ENCODE measurements at places on chromosomes 7 and 10.

- DNase-seq: no peak
Observed at GRCh38 chr7:152366662-152367061, 69.1 kb downstream of the KMT2C start.

- no peak for DNase-seq
Observed at GRCh38 chr10:131746241-131746711, 154.5 kb upstream of the PPP2R2D start.

DNA sequence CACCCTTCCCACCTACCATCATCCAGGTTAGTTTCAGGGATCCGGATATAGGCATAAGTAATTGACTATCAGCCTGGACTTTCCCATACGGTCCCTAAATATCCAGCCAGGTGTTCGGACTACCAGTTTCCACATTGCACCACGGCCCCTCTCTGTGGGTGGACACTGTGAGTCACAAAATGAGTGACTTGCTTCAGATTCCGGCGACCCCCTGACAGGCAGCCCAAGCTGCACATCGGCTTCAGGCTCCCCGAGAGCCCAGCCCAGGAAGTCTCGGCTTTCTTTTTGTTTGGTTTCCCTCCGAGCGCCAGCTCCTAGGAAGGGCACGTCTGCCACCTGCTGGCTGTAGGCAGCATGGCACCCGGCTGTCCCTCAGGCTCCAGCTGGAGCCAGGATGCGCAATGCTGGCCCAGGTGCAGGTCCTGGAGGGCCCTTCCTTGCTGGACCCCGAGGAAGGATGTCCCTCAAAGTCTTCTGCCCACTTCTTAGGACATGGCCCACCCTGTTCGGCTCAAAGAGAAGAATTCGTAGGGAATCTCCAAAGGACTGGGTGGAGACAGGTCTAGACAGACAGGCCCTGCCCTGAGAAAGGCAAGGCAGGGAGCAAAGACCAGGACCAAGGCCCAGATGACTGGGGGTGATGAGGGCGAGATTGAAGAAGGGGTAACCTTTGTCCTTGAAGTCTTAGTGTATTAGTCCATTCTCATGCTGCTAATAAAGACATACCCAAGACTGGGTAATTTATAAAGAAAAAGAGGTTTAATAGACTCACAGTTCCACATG, 10.6 kb downstream of the HABP2 start:
- peak; percentile 69 for DNase-seq

GRCh38 chr10:132868995-132869394, 73.4 kb downstream of the CFAP46 start:
- no peak for DNase-seq

- no peak for DNase-seq
Observed at GRCh38 chr7:5452937-5453540, 29.4 kb upstream of the TNRC18 start.

DNA sequence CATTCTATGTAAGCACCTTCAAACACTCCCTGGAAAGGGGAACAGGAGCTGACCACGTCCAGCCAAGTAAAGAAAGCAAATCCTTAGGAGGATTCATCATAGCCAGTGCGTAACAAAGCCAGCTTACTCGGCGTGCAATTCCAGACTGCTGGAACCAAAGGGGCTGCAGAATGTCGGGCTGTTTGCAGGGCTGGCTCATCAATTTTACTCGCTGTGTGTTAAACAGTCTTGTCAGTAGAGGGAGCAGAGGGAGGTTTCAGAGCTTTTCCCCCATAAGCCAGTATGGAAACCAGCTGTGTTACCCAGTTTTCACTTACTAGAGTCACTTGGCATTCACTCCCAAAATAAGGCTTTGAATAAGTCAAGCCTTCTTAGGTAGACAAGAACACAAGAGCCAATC, 127.1 kb downstream of the KMT2E start:
- DNase-seq: no peak

DNA sequence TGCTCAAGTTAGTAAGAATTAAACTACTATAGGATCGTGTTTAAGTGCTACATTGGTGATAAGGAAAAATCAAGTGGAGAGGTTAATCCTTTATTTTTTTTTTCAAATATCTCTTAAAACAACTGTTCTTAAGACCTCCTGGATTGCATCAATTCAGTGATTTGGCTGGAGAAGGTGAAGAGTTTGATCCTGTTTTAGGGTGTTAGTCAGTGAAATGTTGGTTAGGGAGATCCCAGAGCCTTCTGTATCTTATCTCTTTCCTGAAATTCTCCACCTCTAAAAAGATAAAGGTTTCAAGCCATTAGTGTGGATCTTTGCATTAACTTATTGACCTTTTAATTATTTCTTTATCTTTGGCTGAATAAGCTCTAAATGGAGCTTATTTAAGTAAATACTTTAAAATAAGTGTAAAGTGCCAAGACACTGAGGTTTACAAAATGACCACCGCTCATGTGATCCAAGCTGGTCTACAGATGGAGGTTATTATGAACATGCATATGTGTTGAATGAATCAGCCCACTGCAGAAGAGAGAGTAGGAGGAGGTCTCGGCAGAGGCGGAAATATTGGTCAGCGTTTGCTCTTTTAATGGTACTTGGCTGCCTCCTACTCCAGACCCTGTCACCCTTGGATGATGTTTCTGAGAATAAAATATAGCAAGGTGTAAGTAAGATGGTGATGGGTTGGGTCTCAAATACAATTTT, 51.8 kb upstream of the BMPER start:
- no peak for DNase-seq

- DNase-seq: no peak
Observed at GRCh38 chr10:20970708-20971107, 73.6 kb upstream of the NEBL start.

DNA sequence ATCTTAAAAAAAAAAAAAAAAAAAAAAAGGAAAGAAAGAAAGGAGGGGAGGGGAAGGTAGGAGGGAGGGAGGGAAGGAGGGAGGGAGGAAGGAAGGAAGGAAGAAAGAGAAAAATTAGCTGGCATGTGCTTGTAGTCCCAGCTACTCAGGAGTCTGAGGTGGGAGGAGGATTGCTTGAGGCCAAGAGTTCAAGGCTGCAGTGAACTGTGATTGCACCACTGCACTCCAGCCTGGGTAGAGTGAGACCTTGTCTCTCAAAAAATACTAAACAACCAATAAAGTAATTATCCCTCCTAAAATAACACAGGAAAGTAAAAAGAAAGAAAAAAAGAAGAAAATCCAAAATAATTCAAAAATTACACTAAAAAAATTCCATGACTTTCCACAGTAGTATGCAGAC, 13.8 kb upstream of the NRF1 start:
- DNase-seq: no peak

GRCh38 chr10:113562704-113563103, 9.9 kb downstream of the HABP2 start:
- no peak for DNase-seq

DNA sequence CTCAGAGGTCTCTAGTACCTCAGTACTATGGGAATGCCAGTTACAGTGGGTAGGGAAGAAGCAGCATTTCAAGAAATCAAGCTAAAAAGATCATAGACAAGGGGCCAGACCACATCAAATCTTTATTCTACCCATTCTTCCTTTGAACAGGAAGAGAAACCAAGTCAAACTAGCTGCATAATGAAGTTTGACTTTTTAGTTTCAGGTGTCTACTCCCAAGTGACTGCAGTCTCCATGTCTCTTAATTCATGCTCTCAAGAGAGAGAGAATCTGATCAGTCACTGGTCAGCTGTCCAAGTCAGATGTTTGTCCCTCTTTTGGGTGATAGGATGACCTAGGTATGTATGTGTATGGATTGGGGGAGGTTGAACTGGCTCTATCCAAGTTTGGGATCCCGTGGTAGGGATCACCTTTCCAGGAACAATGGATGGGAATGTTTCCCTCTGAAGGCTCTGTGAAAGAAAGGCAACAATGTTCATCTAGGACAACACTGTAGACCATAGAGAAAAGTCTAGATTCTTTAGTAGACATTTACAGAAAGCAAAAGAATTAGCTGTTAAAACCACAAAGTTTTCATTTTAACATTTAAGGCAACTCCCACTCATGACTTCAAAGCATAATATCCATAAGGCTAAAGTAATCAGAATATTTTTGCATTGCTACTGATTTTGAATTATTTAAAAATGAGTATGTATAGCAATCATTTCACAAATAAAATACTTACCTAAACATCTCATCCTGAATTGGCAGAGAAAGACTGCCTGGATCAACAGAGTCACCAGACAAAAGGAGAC, 30.1 kb upstream of the PRTFDC1 start:
- no peak for DNase-seq

- no peak for DNase-seq
Observed at GRCh38 chr10:12320892-12321291, 28.5 kb upstream of the CAMK1D start.

GRCh38 chr7:16765436-16765859, 11.9 kb downstream of the TSPAN13 start:
- no peak for DNase-seq

DNA sequence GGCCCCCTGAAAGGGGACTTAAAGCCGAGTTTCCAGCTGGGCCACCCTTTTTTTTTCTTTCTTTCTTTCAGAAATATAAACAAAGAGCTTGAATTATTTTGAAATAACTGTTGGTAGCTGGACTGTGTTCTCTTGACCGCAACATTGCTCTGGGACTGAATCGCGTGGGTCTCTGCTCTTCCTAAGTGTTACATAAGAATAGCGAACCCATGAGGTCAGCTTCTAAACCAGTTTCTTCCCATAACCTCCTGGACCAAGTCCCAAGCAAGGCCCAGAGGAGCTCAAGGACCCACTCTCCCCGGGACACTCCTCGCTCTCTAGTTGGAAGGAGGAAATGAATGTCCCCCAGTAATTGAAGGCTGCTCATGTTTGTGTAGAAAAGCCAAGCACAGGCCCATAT, 91.1 kb downstream of the CXCL12 start:
- no peak for DNase-seq

DNA sequence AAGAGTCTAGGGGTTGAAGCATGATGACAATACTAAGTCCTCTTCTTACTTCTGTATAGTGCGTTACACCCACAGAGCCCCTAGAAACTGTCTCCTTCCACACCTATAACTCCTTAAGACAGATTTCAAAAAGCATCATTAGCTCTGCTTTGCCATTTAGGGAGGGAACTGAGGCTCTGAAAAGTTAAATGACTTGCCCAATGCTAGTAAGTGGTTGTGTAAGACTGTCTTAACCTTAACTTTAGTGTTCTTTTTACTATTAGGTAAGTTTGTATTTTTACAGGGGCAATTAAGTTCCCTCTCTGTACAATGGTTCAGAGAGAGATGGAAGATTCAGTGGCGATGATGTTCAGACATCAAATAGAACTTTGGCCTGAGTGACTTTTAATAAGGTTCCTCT, 72.7 kb upstream of the ASAH2 start:
- DNase-seq: no peak

DNA sequence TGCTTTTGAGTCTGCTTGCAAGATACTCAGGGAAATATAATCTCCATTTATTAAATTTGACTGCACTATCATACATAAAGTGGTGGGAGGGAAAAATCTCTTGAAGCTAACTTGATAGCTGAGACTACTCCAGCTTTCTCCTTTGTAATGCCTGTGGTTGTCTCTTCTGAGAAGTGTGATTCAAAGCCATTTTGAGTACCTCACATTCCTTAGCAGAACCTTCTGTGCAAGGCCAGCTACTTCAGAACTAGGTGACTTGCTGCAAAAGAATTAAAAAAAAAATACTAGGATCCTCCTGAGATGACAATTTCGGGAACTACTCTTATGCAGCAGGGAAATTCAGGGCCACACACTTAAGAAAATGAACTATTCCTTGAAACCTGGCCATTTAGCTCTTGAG, 294.8 kb downstream of the MDFIC start:
- DNase-seq: no peak

GRCh38 chr10:133275684-133276092, 980 bp downstream of the ADAM8 start:
- peak; percentile 41 for DNase-seq

GRCh38 chr10:85557077-85557476, 809.5 kb downstream of the GRID1 start:
- DNase-seq: no peak

GRCh38 chr10:115092555-115093285, 445 bp upstream of the ATRNL1 start:
- peak; percentile 4 for DNase-seq

DNA sequence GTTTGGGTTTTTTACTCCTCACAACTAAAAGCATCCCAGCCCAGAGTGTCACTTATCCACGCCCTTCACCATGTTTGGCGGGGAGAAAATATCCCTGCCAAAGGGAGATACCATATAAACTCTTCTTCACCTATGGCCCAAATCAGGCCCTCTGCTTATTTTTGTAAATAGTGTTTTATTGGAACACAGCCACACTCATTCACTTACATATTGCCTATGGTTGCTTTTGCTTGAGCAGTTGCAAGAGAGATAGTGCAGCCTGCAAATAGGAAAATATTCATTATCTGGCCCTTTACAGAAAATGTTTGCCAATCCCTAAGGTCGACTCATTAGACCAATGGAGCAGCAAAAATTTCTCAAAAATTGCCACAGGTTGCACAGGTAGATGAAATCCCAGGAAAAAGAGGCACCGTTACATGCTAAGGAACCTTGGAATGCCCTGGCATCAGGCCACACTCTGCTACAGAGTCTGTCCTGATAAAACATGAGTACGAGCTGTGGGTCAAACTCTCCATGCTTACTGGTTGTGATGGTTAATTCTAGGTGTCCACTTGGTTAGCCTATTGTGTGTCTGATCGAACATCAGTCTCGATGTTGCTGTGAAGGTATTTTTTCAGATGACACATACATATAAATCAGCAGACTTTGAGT, 7.9 kb upstream of the RASSF4 start:
- no peak for DNase-seq

DNA sequence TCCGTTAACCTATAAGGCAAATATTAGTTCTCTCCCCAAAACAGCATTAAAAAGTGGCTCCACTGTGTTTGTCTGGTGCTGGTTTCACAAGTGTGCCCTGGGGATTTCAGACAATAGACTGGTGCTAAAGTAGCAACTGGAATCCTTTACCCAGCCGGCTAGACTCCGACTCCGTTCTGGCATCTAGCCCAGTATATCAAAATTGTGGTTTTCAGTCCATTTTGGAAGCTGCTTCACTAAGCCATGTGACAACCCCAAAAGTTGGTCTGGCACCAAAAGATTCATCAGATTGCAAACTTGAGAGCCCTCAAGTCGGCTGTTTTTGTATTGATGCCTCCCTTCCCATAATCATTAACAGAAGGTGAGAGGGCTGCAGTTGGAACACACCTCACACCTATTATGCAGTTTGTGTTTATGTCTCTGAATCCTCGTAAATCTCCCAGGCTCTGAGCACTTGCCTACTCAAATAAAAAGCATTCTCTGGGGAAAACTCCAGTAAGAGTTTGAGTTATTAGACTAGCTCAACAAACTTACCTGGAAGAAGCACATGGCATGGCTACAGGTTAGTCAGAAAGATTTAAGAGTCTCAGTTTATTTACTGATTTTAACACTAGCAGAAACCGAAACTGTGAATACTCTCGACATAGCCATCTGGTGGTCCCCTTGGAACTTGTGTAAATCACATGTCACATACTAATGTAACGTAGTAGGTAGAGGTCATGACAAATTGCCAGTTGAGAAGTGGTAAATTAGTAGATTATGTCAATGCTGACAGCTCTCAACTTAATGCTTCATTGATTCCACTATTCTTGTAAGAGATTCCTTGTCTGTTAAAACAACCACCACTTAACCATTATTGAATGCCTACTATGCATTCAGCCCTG, 14.8 kb upstream of the WNT16 start:
- DNase-seq: no peak

GRCh38 chr7:34342387-34342786, 315.6 kb upstream of the NPSR1 start:
- no peak for DNase-seq

Data from activated naive CD4-positive, alpha-beta T cell treated with Interleukin-2 at 50 U/mL for 16 hours (primary cell).